ENCODE measurements at places on chromosomes 16 and 17.
A peak's percentile ranks its signal among the peaks of the same experiment; 100 is the strongest.

DNA sequence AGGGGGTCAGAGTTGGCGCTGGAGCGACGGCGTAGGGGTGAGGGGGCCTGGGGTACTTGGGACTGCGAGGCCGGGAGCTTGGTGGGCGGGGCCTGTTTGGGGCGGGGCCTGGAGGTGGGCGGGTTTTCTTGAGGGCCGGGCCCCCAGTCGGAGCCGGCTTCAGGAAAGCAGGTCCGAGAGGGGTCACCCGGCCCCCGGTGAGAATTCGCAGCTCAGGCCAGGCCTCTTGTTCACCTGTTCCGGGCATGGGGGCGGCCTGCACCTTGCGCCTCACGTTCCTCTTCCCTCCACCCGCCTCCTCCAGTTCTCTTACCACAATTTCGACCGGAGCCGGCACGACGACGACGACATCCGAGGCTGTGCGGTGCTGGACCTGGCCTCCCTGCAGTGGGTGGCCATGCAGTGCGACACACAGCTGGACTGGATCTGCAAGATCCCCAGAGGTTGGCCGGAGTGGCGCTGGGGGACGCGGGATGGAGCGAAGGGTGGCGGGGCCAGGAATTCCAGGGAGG is 52.5 kb downstream of the MRC2 start:
- DNase-seq = no peak

GRCh38 chr16:70715055-70715858 is 29.4 kb upstream of the MTSS2 start:
- DNase-seq = peak; percentile 97

GRCh38 chr17:2212400-2212981 is 91.1 kb downstream of the SMG6 start:
- DNase-seq = peak; percentile 84

DNA sequence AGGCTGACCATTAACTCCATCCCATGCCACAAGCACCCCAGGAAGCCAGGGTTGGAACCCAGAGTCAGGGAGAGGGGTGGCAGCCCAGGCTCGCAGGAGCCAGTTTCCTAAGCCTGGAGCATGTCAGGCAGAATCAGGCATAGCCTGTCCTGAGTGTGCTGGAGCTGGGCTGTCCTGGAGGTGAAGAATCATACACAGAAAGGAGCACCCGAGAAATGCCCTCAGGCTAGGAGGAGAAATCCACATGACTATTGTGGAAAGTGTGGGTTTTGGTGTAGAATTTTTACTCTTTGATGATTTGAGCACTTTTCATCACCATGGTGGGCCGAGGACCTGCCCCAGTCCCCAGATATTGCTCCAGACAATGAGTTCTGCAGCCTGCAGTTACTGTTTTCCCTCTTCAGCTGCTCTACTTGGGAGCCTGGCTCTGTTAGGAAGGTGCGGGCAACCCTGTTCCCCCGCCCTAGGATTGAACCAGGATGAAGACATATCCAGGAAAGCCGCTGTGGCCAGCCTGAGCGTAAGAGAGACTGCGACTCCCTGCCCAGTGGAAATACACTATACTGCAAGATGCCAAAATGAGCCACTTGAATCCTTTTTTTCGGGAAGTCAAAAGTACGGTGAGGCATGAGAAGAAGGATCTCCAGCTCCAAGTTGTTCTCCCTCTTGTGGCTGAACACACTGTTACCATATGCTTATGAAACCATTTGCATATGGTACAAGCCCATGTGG is 29.0 kb upstream of the HEATR6 start:
- peak; percentile 58 for DNase-seq

DNA sequence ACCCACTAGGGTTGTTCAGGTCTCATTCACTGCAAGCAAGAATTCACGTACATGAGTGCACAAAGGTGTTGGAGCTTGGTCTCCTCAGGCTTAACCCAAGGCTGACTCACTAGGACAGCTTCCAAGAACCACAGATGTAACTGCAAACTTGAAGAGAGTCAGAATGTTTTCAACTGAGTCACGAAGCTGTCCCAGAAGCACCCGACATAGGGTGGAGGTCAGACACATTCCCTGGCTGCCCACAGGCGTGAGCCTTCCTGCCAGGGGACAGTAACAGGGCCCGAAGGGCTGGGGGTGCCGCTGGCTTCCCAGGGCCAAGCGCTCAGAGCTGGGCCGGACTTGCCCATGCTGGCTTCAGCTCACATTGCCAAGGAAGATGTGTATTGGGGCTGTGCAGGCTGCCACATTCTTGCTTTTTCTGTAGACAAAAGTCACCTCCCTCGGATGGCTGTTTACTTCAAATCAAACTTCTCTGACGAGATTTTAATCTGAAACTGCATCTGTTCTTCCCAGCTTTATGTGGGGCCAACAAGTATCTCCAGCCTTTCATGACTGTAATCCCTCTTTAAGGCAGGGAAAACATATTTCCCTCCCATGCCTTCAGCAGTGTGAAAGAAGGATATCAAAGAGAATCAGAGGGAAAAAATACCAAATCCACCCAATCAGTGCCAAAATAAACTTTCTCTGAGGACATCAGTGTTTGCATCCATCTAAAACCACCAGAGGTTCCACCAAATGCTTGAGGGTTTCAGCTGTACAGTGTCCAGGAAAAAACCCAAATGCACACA is 14.3 kb downstream of the CMTM3 start:
- DNase-seq = peak; percentile 97

GRCh38 chr16:48197294-48197693 is 41.5 kb upstream of the ABCC12 start:
- DNase-seq = no peak

DNA sequence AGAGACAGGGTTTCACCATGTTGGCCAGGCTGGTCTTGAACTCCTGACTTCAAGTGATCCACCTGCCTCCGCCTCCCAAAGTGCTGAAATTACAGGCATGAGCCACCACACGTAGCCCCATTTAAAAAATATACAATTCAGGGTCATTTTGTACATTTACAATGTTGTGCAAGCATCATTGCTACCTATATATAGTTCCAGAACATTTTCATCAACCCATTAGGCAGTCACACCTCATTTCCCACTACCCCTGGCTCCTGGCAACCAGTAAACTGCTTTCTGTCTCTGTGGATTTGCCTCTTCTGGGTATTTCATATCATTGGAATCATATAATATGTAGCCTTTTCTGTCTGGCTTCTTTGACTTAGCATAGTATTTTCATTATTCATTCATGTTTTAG is 6.7 kb downstream of the LRRC36 start:
- DNase-seq = no peak

DNA sequence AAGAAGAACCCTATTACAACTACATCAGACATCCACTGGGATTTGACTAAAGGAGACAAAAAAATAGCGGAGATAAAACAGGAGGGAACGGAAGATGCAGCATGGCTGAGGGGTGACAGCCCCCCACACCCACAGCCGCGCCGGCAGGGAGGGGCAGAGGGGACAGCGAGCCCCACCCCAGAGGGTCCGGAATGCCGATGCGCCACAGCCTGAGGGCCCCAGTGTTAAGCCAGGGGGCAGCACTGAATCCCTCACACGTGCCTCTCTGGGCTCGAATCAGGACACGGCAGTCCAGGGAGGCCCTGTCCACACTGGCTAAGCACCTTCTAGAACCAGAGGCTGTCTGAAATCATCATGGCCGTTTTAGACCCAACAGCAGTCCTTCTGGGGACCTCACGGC is 18.8 kb downstream of the MAP1LC3B start:
- DNase-seq = no peak

DNA sequence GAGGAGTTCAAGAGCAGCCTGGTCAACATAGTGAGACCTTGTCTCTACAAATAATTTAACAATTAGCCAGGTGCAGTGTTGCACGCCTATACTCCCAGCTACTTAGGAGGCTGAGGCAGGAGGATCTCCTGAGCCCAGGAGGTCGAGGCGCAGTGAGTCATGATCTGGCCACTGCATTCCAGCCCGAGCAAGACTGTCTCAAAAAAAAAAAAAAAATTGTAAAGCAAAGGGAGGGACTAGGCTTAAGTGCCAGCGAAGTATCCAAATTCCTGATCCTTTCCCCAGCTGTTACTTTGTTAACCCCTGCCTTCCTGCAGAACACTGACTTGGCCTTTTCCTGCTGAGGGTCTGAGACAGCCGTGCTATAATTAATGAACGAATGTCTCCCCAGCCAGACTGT is 2.7 kb downstream of the GDPD3 start:
- DNase-seq = peak; percentile 24

GRCh38 chr17:66461343-66461995 is 159.1 kb downstream of the PRKCA start:
- DNase-seq = no peak

GRCh38 chr17:45096141-45096540 is 35.0 kb downstream of the NMT1 start:
- DNase-seq = peak; percentile 38

GRCh38 chr17:36105781-36106492 is 2.3 kb downstream of the CCL4 start:
- DNase-seq = no peak

DNA sequence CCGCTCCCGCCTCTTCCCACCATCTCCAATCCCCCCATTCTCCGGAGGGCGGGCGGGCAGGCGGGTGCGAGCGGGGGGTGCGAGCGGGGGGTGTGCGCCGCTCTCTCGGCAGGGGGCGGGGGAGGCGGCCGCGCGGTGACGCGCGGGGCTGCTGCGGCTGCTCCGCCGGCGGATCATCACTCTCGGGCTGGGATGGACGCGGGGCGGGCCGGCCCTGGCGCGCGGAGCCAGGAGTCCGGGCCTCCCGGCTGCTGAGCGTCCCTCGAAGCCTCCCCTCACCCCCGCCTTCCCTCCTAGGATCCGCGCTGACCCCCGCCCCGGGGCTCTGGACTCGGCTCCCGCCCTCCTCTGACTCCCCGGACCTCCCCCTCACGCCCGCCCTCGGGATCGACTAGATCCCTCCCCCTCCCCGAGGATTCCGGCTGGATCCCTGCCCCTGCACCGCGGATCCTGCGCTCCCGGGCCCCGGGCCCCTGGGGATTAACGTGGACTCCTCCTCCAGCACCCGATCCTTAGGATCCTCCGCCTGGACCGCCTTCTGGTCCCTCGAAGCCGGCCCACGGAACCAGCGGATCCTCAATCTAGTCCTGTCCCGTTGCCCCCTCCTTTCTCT is 946 bp upstream of the TMEM256 start:
- DNase-seq = no peak

GRCh38 chr16:29951625-29952365 is 10.1 kb upstream of the TMEM219 start:
- DNase-seq = no peak

DNA sequence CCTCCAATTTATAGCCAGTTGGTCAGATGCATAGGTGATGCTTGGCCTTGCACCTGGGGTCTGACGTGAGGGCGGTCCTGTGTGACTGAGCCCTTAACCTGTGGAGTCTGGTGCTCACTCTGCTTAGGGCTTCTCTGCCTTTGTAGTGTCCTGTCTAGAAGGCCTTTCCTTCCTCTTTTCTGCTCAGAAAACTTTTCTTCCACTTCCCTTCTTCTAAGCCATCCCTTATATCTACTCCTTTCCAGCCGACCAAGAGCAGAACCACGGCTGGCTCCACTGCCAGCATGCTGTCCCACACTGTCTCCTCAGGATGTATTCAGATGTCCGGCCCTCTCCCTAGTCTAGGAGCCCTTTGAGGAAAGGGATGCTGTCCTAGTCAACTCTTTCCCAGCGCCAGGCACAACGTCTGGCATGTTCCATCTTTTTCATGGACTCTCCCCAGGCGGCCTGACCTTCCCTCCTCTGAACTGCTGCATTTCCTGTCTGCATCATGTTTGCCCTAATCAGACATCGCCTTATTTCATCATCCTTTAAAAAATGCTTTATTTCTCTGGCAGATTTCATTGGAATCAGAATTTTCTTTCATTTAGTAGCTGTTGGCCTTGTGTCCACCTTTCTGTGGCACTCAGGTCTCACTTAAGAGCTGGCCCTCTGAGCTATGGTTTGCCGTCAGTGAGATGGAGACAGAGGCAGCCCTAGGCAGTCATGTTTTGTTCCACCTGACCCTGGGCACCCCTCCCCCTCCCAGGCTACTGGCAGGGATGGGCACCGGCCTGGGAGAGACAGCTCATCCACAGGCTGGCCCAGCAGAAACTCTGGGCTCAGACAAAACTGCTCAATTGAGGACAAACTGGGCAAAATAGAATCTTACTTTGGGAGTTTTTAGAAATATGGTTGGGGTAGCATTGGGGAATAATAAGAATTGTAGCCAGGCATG is 15.5 kb upstream of the BRCA1 start:
- no peak for DNase-seq

DNA sequence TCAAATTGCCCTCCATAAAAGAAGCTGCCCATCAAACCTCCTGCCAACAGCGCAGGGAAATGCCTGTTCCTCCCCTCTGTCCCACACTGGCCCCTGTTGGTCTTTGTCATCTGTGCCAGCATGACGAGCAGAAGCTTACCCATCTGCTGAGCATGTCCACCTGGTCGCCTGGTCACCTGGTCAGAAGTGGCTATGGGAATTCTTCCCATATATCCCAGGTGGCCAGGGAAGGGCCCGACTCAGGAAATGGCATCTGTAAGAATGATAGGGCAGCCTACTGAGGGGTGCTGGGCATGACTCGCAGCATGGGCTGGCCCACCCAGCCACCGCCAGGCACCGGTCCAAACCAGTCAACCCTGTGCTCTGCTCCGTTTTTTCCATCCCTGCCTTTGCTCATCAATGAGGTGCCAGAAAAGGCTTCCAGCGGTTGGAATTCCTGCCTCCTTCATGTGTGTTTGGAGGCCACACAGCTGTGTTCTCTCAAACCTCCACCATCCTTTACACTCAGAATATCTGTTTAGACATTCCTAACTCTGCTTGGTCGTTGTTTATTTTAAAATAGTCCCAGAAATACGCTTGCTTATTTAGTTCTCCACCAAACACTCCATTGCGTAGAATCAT is 145.2 kb downstream of the CLEC16A start:
- DNase-seq = peak; percentile 74

DNA sequence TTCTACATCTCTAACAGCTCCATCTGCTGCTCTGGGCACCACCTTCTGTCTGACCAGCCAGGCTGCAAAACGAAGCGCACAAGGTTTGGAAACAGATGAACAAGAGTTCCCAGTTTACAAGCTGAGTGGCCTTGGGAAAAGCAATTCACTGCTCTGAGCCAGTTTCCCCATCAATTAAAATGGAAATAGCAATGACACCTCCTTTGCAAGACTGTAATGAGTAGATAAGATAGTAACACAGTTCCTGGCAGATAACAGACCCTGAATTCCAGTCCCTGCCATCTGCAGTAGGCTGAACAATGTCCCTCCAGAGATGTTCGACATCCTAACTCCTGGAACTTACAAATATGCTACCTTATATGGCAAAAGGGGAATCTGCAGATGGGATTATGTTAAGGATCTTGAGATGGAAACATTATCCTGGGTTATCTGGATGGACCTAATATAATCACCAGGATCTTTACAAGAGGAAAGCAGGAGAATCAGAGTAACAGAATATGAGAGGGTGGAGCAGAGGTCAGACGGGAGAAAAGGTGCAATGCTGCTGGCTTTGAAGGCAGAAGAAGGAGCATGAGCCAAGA is 27.9 kb downstream of the CPPED1 start:
- DNase-seq = no peak

Measured in fibroblast of skin of right biceps (primary cell).